ENCODE measurements at places on chromosomes 2 and 18. TPM values are rescaled to one million over a fixed set of nuclear protein-coding genes. Genes with fewer than 3 reads are reported as not detected.

- H3K36me3 ChIP-seq, result no peaks in the 10 kb centered on the region
- DNase-seq, result no peak
- H3K4me1 ChIP-seq, result peaks cover 20% of the 10 kb centered on the region
- H3K27ac ChIP-seq, result peak within 1 kb of the TSS; percentile 74
- no peaks in the 10 kb centered on the region for H3K27me3 ChIP-seq
These were observed at the start of gene SLC66A3 for GRCh38 chr2:11155381-11156035. Gene SLC66A3, plus strand, starts transcription at chr2:11155467. Its CDS starts 80 bp downstream, at chr2:11155547.

DNA sequence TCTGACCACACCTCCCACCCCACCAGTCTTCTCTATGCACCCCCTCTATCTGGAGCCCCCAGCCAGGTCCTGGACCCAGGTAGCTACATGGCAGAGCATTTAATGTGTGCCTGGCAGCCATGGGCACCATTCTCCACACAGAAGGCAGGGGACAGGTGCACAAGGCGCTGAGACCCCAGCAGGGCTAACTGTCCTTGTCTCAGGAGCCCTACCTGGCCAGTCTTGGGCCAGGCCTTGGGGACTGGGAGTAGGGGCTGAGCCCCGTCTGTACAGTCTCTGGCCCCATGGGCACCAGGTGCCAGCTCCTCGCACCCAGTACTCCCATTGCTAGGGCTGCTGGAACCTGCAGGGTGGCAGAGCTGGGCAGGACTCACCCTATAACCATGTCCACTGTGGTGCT is 2.9 kb downstream of the GNLY start:
- no peak overlapping the region for H3K4me3 ChIP-seq
- peaks cover 4% of the 10 kb centered on the region for H3K4me1 ChIP-seq
- no peaks in the 10 kb centered on the region for H3K36me3 ChIP-seq
- no peak overlapping the region for H3K27ac ChIP-seq
- no peaks in the 10 kb centered on the region for H3K27me3 ChIP-seq
- DNase-seq, result no peak

DNA sequence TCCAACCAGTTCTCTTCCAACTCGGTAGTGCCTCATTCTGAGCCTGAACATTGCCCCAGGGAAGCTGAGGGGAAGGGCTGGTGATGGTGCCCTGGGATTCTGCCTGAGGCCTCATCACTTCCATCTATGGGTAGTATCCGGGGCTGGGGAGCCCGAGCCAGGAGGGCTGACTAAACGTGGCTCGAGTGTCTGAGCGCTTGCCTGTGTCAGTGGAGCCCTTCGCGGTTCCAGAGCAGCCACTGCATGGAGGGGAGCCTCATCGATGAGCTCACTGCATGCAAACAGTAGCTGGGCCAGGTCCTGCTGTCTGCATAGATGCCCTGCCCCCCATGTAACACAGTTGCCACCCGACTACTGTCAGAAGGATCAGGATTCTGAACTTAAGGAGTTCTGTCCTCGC is 129.3 kb downstream of the GLI2 start:
- no peak for DNase-seq
- no peak overlapping the region for H3K4me3 ChIP-seq
- no peaks in the 10 kb centered on the region for H3K4me1 ChIP-seq
- no peaks in the 10 kb centered on the region for H3K36me3 ChIP-seq
- H3K27ac ChIP-seq, result no peak overlapping the region
- H3K27me3 ChIP-seq, result peaks cover 25% of the 10 kb centered on the region

Gene CKAP2L
- 46.1 TPM for total RNA-seq

- no peak overlapping the region for H3K4me3 ChIP-seq
- no peak overlapping the region for H3K27ac ChIP-seq
- no peaks in the 10 kb centered on the region for H3K36me3 ChIP-seq
- DNase-seq, result no peak
These were observed 40.4 kb upstream of the NETO1 start for GRCh38 chr18:72908181-72908580.

DNA sequence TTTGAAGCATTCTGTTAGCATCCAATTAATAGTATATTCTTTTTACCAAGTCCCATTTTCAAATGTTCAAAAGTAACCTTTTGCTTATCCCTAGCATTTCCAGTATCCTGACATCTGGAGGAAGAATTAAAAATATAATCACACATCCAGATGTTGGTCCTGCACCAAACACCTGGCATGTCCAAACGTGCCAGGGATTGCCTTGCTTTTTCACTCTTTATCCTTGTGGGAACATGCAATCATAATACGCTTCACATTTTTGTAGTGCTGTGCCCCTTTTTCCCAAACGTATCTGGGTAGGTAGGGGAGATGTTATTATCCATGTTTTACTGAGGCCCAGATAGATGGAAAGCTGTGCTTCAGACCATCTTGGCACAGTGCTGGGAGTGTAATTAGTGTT is 133.0 kb downstream of the TPGS2 start:
- no peak overlapping the region for H3K27ac ChIP-seq
- no peak overlapping the region for H3K4me3 ChIP-seq
- H3K27me3 ChIP-seq, result peaks cover 2% of the 10 kb centered on the region

- peak overlapping the region; percentile 88 for H3K4me3 ChIP-seq
- H3K36me3 ChIP-seq, result no peaks in the 10 kb centered on the region
- no peak for DNase-seq
These were observed 823 bp upstream of the RNU2-63P start for GRCh38 chr2:88016960-88017779.

- no peak overlapping the region for H3K4me3 ChIP-seq
- H3K36me3 ChIP-seq, result peaks cover 6% of the 10 kb centered on the region
- peaks cover 5% of the 10 kb centered on the region for H3K4me1 ChIP-seq
- no peak for DNase-seq
These were observed 9.2 kb downstream of the SLC4A5 start for GRCh38 chr2:74333896-74334586.

GRCh38 chr2:232496501-232497270 is 9.1 kb upstream of the ECEL1 start:
- H3K36me3 ChIP-seq, result no peaks in the 10 kb centered on the region
- H3K4me3 ChIP-seq, result no peak overlapping the region
- H3K27ac ChIP-seq, result no peak overlapping the region

- H3K4me3 ChIP-seq, result no peak overlapping the region
- no peaks in the 10 kb centered on the region for H3K27me3 ChIP-seq
- no peaks in the 10 kb centered on the region for H3K36me3 ChIP-seq
- H3K4me1 ChIP-seq, result no peaks in the 10 kb centered on the region
- DNase-seq, result no peak
These were observed 99.5 kb downstream of the HS1BP3 start for GRCh38 chr2:20551260-20551944.

DNA sequence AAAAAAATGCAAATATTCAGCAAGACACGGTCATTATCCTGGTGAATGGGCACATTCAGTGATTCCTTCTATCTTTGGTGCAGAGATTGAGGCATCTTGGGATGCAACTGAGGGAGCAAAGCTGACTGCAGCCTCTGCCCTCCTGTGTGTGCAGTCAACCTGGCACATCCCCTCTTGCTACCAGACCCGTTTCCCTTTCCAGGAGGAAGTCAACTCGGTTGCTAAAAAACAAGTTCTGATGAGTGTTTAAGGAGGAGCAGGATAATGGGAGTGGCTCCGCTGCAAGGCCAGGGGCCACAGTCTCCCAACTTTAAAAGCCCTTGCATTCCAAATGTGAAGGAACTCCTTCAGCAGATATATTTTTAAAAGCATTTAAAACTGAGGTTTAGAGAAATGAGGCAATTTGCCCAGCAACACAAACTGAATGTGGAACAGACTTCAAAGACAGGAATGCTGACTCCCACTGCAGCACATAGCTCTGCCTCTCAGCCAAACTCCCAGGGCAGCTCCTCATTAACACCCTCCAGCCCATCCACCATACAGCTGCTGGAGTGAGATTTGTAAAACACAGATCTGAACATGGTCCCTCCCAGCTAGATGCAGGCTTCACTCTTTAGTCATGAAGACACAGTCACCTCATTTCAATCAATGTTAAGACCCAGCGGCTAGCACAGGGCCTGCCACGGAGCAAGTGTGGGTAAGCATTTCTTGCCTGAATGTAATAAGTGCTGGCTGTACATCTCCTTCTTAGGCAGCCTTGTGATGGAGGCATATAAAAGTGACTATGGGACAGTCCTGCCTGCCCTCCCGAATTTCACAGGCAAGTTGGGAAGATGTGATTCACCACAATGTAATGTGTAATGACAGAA is 54.3 kb downstream of the VSNL1 start:
- DNase-seq, result no peak
- H3K27me3 ChIP-seq, result peaks cover 5% of the 10 kb centered on the region
- no peaks in the 10 kb centered on the region for H3K36me3 ChIP-seq
- H3K4me3 ChIP-seq, result no peak overlapping the region
- H3K27ac ChIP-seq, result no peak overlapping the region

DNA sequence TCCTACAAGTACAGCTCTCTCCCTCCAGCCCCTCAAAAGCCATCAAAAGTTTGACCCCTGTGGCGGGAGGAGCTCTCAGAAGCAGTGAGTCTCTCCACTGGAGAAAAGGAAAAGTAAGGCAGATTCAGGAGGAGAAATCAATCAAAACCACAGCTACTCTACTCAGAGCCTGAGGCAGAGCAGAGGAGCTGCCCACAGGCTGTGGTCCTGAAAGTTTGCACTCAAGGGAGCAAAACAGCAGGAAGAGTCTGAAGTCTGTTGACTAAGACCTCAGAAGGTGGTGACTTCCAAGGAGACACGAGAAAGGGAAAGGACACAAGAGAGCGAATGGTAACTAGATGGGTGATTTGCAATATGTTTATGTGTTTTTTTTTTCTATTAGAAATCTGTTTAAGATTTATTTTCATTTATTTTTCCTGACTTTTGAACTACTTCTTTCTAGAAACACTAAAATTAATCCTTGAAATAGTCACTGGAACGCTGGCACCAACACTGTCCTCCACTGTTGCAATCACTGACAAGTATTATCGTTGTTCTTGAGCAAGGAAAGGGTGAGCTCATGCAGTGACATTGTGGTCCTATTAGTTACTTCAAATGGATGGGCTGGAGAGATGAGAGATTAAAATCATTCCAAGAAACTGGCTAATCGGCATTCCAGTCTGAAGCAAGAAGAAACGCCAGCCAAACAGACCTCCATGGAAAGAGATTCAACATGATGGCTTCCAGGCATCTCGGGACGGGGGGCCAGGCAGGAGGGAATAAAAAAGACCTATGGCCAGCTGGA is 35.8 kb downstream of the PID1 start:
- no peak overlapping the region for H3K27ac ChIP-seq
- DNase-seq, result no peak
- H3K4me1 ChIP-seq, result no peaks in the 10 kb centered on the region
- no peaks in the 10 kb centered on the region for H3K27me3 ChIP-seq
- H3K36me3 ChIP-seq, result no peaks in the 10 kb centered on the region

- H3K36me3 ChIP-seq, result peaks cover 3% of the 10 kb centered on the region
- H3K27me3 ChIP-seq, result no peaks in the 10 kb centered on the region
- peak overlapping the region; percentile 33 for H3K4me3 ChIP-seq
- H3K27ac ChIP-seq, result peak overlapping the region; percentile 86
These were observed 81.3 kb downstream of the LIMS1 start for GRCh38 chr2:108615480-108616090.

Gene PPM1B
- 41.6 TPM for total RNA-seq

- H3K4me3 ChIP-seq, result no peak overlapping the region
- H3K27ac ChIP-seq, result no peak overlapping the region
- H3K27me3 ChIP-seq, result peaks cover 4% of the 10 kb centered on the region
These were observed 156.4 kb downstream of the RDH14 start for GRCh38 chr2:18403921-18404522.

- H3K36me3 ChIP-seq, result no peaks in the 10 kb centered on the region
- DNase-seq, result peak; percentile 11
- H3K27ac ChIP-seq, result no peak overlapping the region
- H3K4me1 ChIP-seq, result no peaks in the 10 kb centered on the region
- peaks cover 11% of the 10 kb centered on the region for H3K27me3 ChIP-seq
- no peak overlapping the region for H3K4me3 ChIP-seq
These were observed 314.8 kb downstream of the MBD2 start for GRCh38 chr18:53909668-53910067.
